ENCODE measurements at places on chromosomes 5 and 9. TPM values are rescaled to one million over a fixed set of nuclear protein-coding genes. Genes with fewer than 3 reads are reported as not detected.

DNA sequence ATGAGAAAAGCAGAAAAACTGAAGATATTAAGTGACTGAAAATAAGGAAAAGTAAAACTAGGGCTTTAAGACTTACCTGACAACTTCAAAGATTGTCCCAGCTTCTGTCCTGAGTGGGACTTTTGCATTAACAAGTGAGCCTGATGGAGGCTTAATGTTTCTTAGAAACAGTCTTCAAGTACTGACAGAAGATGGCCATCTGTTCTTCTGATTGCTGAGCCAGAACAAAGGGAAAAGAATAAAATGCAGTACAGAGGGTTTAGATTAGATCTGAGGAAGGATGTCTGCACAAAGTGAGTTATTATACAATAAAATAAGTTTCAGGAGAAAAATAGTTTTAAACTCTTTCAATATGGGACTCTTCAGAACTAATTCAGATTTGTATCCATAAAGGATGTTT, 500.7 kb downstream of the CETN3 start:
- DNase-seq, result no peak

DNA sequence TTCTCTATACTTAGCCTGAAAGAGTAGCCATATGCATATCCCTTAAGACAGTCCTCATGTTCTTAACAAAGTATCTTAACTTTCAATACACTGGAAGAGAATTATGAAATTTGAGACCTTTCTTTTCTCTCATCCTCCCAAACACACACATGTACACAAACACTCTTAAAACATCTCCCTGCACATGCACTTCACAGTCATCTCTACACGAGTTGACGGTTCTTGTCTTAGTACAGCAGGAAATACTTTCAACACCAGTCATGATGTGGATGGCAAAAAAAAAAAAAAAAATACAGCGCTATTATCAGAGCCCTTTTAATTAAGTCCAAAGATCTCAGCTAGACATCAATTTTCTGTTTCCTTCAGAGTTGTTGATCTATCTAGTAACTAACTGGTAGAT, 43.6 kb upstream of the PCSK1 start:
- DNase-seq, result no peak

GRCh38 chr5:162325143-162325727, 257.7 kb downstream of the GABRG2 start:
- DNase-seq, result peak; percentile 1

- DNase-seq, result no peak
Observed at GRCh38 chr9:92035146-92035545, 80.1 kb downstream of the SPTLC1 start.

DNA sequence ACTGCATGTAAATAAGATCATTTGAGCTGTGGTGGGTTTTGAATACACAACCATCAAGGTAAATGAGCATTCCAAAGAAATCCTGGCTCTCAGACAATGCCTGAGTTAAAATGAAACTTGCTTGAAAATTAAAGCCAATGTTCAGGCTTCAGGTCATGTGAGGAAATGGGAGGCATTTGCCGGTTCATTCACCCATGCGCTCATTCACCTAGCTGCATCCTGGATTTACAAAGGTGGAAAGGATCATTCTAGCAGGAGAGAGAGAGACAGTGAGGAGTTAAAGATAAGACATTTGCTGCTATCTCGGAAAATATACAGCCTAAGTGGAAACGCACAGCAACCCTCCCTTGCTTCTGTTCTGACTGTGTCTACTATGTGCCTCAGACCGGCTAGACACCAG, 143.8 kb upstream of the KLF4 start:
- DNase-seq, result peak; percentile 49

- DNase-seq, result no peak
Observed at GRCh38 chr9:110319781-110320492, 17.7 kb downstream of the TXNDC8 start.

GRCh38 chr9:132878695-132879456, at the start of gene SPACA9:
Gene SPACA9 (plus strand): TSS chr9:132878898. CDS start chr9:132883948, 5,050 bp downstream.
- peak; percentile 28 for DNase-seq

- DNase-seq, result peak; percentile 96
Observed at GRCh38 chr5:59548807-59549357, 344.6 kb downstream of the PDE4D start.

DNA sequence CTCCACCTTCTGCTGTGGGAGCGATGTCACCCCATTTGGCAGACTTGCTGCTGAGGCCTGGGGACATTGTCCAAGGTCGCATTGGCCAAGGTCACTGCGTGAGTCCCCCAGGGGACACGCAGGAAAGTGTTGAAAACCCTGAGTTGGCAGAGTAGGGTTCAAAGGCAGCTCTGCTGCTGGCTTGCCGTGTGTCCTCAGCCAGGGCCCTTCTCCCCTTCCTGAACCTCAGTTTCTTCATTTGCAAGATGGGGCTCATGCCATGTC, 14.0 kb downstream of the ASS1 start:
- DNase-seq, result no peak

Gene GDNF
- total RNA-seq, result 0.60 TPM

Gene TAF11L10
- total RNA-seq, result not detected

Gene HSPB3
- total RNA-seq, result not detected

Gene SPRY4
- total RNA-seq, result 3.4 TPM
